LoVo (cell line): ENCODE measurements at places on chromosomes 3 and 15.

GRCh38 chr15:77821188-77821958, 188.7 kb upstream of the LINGO1 start:
- peak; percentile 61 for DNase-seq

DNA sequence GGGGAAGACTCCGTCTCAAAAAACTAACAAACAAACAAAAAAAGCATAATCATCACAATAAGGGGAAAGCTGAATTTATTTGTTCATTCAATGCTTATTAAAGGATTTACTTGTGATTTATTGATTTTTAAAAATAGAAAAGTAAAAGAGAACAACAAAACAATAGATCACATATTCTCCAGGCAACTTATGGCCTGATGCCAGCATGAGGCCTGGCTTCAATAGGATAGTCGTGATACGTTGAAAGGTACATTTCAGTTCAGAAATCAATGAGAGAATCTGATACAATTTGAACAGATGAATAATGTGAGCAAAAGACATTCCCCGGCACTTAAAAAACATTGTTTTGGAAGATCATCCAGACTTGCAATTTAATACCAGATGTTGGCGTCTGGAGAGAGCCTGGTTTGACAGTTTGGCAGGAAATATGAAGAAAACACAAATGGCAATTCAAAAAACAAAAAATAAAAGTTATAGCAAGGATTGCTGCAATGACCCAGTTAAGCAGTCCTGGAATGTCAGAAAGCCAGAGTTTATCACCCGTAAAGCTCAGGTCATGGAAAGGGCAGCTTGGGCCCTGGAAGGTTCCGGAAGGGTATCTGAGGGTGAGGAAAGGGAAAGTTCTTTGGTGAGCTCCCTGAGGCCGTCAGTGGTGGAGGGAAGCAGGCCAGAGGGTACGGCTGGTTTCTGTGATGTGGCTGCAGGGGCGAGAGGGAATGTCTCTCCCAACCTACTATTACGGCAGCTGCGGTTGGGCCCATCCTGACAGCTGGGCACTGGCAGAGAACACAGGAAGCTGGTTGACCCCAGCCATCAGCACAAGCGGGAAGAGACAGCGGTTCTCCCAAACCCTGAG, 230.2 kb upstream of the HES1 start:
- DNase-seq, result no peak

GRCh38 chr3:49722896-49723295, 855 bp downstream of the GMPPB start:
- no peak for DNase-seq

DNA sequence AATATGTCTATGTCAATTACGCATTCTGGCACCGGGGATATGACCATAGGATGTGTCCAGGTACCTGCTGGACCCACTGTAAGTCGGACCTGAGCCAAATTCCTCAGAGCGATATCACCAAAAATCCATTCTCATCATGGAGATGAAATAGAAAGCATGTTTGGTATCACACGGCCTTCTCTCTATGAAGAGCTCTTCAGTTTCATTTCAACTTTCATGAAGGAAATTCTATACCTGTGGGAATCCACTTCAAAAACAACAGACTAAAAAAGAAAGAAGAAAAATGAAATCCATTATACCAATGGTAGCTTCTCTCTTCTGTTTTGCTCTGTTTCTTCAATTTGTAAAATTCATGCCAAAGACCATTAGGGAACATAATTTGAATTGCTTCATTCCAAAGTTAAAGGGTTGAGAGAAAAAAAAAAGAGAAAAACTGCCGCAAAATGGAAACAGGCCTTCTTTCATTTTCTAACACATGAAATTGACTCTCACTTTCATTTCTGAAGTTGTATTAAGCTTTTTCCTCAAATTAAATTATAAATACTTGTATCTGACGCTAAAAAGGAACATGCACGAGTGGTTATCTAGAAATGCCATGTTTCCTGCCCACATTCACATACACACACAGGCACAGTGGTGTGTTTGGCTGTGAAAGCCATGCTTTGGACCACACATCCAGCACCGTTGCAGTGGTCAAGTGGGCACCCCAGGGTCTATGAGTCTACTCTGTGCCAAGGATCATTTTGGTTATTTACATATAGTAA, 46.9 kb upstream of the DIPK2A start:
- DNase-seq, result no peak

GRCh38 chr3:126988451-126989021, 5.6 kb downstream of the PLXNA1 start:
- DNase-seq, result no peak

DNA sequence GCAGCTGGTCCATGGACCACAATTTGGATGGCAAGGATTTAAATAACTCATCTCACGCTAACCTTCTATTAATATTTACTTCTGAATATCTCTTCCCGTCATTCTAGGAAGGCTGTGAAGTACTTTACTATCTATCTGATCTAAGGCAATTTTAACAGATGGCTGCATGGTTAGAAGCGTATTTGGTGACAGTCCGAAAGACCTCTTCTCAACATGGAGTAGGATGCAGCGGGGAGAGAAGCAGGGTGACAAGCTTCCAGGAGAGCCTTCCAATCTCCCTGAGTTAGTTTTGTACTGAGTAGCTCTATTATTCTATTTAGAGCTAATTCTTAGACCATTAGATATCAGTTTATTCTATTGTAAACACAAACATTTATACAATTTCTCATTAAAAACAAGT, 309.4 kb downstream of the PLCL2 start:
- DNase-seq, result no peak

DNA sequence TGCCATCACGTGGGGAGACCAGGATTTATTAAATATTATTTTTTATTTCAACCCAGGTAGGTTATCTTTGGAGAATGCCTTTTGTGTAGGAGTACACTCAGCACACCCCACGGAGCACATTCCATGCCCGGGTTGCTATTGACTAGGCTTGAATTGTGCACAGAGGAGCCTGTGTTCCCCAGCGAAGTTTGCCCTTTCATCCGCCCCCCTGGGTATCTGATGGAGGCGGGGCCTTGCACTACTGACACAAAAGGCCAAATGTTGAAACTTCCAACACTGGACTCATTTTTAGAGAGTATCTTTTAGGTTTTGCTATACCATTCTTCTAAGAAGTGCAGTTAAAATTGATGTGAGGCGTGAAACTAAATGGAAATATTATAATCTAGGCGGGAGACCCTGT, 39.3 kb upstream of the PPP4R2 start:
- no peak for DNase-seq

- DNase-seq, result no peak
Observed at GRCh38 chr3:175447521-175447920, 588.4 kb downstream of the NAALADL2 start.

- DNase-seq, result no peak
Observed at GRCh38 chr3:81951106-81951505, 189.7 kb upstream of the GBE1 start.

DNA sequence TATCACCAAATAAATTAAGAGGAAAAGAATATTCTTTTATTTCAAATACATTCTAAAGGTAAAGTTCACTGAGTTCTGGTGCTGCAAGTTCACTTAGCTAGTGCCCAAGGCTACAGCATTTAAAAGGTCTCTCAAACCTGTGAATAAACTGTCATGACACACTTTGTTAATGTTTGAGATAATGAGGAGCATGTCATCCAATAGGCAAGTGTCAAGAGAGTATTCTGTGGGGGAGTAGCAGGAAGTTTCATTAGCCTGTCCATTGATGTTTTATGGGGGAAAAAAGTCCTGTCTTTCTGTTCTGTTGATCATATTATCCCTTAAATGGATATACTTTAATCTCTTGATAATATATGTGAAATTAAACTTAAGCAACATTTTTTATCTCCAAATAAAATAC, 4.0 kb downstream of the SPESP1 start:
- no peak for DNase-seq

- DNase-seq, result no peak
Observed at GRCh38 chr3:154191520-154191919, 70.3 kb downstream of the ARHGEF26 start.

GRCh38 chr15:71709808-71710418, 100.4 kb upstream of the NR2E3 start:
- no peak for DNase-seq

- DNase-seq, result no peak
Observed at GRCh38 chr3:55882006-55882405, 394.9 kb upstream of the WNT5A start.
